Stimulated activated CD4-positive, alpha-beta T cell treated with anti-CD3 and anti-CD28 coated beads, Interleukin-2, amount 100 ng/mL, for 24 hours (primary cell): ENCODE measurements at places on chromosomes 2 and 18.

DNA sequence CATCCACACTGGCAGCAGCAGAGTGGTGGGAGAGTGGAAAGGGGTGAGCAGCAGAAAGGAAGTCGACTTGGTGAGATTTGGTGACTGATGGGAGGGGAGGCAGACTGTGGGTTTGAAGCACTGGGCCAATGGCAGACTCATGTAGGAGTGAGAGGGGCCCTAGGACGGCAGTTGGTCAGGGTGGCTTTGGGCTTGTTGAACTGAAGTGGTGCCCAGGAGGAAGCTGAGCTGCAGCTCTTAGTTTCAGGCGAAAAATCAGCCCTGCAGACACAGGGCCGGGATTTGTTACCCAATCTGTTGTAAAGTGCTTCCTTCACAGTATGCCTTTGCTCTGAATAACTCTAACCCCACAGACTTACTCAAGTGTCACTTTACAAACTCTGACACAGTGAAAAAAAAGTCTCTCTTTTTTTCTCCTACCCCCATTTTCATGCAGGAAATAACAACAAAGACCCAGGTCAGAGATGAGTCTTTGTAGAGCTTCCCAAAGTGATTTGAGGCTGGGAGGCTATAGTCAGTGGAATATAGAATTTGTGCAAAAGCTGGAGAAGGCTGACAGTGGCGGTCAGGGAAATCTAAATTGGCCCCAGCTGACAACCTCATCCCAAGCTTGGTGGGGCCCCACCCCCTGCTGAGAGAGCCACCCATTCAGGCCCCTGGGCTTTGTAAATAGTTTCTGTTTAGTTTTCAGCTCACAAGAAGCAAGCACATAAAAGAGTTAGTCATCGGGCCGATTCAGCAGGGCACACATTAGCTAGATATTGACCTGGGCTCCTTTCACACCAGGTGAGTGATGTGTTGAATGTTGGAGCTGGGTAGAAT, 226.9 kb downstream of the VAPA start:
- no peak for DNase-seq

GRCh38 chr2:79670198-79670597, 157.3 kb downstream of the CTNNA2 start:
- no peak for DNase-seq

GRCh38 chr18:58117786-58118403, 73.9 kb downstream of the NEDD4L start:
- no peak for DNase-seq

DNA sequence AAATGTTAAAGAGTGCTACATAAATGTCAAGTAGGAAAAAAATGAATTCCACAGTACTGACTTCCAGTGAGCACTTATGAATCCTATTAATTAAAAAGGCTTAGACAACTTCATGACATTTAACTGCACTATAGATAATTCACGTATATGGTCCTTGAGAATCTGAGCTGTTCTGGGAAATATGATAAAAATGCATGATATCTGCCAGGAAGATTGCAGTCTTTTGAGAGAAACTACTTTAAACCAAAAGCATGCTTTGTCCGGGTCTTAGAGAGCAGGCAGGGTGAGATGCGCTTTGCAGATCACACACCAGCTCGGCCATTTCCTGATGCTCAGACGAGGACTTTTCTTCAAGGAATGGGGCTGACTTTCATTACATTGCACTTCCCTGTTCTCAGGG, 42.6 kb downstream of the CMPK2 start:
- DNase-seq: no peak

- no peak for DNase-seq
These were observed 35.7 kb downstream of the ACVR1C start for GRCh38 chr2:157592948-157593347.

DNA sequence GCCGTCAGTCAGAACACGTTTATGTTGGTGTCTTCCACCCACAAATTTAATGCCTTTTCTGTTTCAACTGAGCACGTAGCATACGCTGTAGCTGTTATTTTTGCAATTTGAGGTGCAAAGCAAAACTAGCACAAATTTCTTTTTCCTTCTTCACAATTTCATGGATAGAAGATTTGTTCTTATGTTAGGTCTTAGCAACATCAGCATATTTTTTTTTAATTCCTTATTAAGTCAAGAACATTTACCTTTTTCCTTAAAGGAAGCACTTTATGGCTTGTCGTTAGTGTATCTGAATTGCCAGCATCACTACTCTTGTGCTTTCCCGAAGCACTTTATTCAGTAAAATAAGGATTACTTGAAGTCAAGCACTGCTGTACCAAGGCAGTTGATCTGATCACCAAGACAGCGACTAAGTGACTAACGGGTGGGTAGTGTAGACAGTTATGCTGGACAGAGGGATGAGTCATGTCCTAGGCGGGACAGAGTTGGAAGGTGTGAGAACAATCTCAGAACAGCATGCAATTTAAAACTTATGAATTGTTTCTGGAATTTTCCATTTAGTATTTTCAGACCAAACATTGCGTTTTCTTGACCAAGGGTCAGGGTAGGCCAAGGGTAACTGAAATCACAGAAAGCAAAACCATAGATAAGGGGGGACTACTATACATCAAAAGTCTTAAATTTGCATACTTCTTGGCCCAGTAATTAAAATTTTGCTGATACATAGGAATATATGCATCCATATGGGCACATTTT, 13.3 kb downstream of the BABAM2 start:
- no peak for DNase-seq
